Cerebellar cortex (tissue), 1 donor: ENCODE measurements at places on chromosomes 5 and 9.
A peak's percentile ranks its signal among the peaks of the same experiment; 100 is the strongest.

- peak; percentile 23 for DNase-seq
Measured at GRCh38 chr9:125343518-125344275, 82.1 kb downstream of the GAPVD1 start.

DNA sequence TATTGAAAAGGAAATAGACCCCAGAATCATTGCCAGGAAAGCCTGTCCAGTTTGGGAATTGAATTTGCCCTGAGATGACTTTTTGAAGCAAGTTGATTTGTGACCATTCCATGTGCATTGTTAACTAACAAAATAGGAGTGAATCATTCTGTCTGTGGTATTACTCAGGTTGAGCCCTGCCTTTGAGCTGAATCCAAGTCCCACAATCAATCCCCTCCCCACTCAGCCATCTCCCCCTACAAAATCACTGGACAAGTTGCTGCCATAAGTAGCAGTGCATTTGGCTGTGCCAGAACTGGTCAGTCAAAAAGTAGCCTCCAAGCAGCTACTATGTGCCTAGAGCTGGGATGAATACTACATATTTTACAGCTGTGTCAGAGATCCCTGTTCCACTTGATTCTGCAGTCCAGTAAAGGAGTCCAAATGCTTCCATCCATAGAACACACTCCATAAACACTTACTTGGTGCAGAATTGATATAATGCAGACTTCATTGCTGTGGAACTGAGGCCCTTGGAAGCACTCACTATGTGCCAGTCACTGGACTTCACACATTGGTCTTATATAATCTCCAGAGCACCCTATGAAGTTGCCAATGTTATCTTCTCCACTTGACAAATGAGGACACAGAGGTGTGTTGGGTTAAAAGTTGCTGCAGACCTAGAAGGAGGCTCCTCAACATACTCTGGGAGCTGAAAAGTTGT, 96.1 kb downstream of the ZNF462 start:
- no peak for DNase-seq

GRCh38 chr9:99137225-99137624, 32.3 kb downstream of the TGFBR1 start:
- no peak for DNase-seq

- no peak for DNase-seq
Measured at GRCh38 chr5:107764976-107765804, 94.5 kb upstream of the EFNA5 start.

- DNase-seq: no peak
Measured at GRCh38 chr5:98755406-98755805, 18.1 kb upstream of the RGMB start.

- DNase-seq: peak; percentile 55
Measured at GRCh38 chr5:31581498-31582099, 49.5 kb downstream of the C5orf22 start.

DNA sequence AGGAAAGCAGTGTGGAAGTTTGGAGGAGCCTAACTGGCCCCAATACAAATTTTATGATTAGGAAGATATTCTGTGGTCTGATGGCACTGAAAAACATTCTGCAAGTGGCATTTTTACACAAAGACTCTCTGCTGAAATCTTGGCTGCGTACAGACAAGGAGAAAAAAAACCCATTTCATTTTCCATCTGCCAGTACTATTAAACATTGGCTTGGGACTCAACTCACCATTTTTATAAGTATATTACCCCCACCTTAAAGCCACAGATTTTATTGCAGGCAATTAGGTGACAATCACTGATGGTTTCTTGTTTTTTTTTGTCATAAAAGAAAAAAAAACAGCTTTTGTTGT, 206.9 kb downstream of the PTTG1 start:
- peak; percentile 62 for DNase-seq
